ENCODE measurements at places on chromosomes 5 and 9. TPM values are rescaled to one million over a fixed set of nuclear protein-coding genes. Genes with fewer than 3 reads are reported as not detected.

APBA1 gene
- 1.7 TPM for total RNA-seq

SAXO1 gene
- total RNA-seq: 0.09 TPM

CCDC127 gene
- 9.4 TPM for total RNA-seq

HAND1 gene
- total RNA-seq: not detected

PHF24 gene
- 0.68 TPM for total RNA-seq

ENHO gene
- 11.3 TPM for total RNA-seq

FGF1 gene
- 4.6 TPM for total RNA-seq

STING1 gene
- 0.26 TPM for total RNA-seq

SLC46A2 gene
- total RNA-seq: not detected

HTR4 gene
- not detected for total RNA-seq

SLC44A1 gene
- 60.7 TPM for total RNA-seq

EQTN gene
- total RNA-seq: not detected

NDST1 gene
- total RNA-seq: 65.5 TPM

TAF11L8 gene
- not detected for total RNA-seq

MYO10 gene
- 127 TPM for total RNA-seq

MEGF10 gene
- total RNA-seq: 36.5 TPM

FBXL7 gene
- 14.6 TPM for total RNA-seq

LCN6 gene
- total RNA-seq: not detected

PRLR gene
- total RNA-seq: 2.5 TPM

RELL2 gene
- 11.1 TPM for total RNA-seq

PCDHAC1 gene
- 8.7 TPM for total RNA-seq

ISL1 gene
- 0.13 TPM for total RNA-seq

GABRA6 gene
- not detected for total RNA-seq

MAMDC4 gene
- total RNA-seq: 9.2 TPM

OR1Q1 gene
- total RNA-seq: not detected

EIF4E1B gene
- 1.3 TPM for total RNA-seq

NEUROG1 gene
- total RNA-seq: not detected

MEF2C gene
- 0.20 TPM for total RNA-seq

CCDC192 gene
- total RNA-seq: not detected

MARCHF11 gene
- 0.37 TPM for total RNA-seq

TEX10 gene
- 71.6 TPM for total RNA-seq

LCN9 gene
- total RNA-seq: 0.72 TPM
